ENCODE measurements at places on chromosomes 3 and 15.

DNA sequence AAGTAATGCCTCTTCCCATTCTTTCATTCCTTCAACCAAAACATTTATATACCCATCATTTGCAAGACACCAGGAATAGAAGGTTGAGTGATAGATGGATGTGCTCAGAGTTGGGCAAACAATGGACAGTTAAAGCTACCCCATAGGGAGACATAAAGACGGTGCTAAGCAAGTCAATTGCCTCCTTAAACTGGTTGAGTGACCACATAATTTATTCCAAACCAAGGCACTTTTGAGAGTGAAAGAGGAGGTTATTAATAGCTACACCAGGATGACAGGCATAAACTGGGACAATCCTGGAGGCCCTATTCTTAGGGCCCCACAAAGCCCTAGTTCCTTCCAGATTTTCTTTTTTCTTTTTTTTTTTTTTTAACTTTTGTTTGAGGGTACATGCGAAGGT, 21.4 kb upstream of the DYNC1LI1 start:
- no peak for DNase-seq

GRCh38 chr3:129934234-129935123, 40.0 kb upstream of the TRH start:
- peak; percentile 3 for DNase-seq

- no peak for DNase-seq
Observed at GRCh38 chr3:170608475-170608874, 22.6 kb upstream of the SLC7A14 start.

DNA sequence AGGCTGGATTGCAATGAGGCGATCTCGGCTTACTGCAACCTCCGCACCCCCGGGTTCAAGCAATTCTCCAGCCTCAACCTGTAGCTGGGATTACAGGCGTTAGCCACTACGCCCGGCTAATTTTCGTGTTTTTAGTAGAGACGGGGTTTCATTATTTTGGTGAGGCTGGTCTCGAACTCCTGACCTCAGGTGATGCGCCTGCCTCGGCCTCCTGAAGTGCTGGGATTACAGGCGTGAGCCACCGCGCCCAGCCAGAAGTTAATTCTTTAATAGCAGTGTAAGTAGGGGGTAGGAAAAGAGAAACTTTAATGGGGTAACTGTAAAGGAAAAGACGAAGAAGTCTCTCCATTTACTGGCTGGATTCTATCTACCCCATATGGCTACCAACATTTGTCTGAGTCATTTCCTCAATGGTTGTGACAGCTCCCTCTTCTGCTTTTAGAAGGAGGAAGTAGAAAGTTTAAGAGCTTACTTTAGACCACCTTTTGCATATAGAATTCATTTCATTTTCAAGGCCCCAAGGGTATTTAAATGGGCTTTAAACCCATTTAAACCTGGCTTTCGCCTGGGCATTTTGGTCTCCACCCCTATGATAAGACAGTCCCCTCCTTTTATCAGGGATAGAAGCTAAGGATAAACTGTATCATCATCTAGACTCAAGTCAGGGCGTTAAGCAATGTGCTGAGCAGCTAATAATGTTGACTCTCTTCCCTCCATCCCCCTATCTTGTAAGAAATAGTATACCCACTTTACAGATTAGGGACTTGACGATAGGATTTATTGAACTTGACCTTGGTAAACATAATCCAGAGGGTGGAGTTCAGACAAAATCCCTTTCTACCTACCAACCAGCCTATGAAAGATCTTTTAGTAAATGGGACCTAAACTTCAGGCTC, 1.1 kb upstream of the CDV3 start:
- DNase-seq, result no peak

DNA sequence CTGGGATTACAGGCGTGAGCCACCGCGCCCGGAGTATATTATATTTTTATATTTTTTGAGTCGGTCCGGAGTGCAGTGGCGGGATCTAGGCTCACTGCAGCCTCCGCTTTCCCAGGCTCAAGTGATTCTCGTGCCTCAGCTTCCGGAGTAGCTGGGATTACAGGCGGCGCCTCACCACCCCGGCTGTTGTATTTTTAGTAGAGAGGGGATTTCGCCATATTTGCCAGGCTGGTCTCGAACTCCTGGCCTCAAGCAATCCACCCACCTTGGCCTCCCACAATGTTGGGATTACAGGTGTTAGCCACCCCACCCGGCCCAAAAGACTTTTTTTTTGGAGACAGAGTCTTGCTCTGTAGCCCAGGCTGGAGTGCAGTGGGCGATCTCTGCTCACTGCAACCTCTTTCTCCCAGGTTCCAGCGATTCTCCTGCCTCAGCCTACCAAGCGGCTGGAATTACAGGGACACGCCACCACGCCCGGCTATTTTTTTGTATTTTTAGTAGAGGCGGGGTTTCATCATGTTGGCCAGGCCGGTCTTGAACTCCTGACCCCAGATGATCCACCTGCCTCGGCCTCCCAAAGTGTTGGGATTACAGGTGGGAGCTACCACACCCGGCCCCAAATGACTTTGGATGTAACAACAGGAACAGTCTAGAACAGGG, 1.0 kb downstream of the ZNF589 start:
- DNase-seq, result no peak

GRCh38 chr3:185084402-185084801, 68.5 kb downstream of the C3orf70 start:
- DNase-seq, result no peak

DNA sequence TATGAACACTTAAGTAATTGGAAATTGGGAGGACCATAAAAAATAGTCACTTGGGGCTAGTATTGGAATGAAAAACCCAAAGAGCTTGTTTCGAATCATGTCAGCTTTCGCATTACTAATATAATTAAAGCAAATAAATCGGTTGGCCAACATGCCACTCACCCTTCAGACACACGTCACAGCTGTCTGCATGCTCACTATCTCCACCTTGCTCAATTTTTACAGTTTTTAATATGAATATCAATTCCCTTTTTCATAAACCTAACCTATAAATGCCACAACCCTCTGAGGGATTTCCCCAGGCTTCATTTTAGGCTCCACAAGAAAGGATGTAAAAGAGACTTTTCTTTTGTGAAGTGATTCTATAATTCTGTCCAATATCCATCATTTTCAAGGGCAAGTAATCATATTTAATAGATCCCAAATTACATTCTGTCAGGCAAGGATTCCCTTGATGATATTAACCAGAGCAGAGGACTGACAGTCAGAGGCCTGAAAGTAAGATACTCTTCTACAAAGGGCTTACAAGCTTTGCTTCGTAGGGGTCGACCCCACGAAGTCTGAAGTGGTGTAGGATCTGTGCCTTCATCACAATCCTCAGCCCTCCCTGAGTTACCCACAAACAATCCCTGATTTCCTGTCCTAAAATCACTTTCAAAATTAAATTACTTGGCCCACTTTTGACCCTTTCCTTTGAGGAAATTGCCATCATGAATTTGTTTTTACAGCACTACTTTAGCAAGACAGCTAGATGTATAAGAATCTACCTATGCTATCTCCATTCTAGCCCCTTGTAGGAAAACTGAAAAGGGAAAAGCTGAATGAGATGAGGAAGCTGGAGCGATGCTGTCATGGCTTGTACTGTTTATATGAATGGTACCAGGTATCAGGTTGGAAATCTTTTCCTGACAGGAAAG, 44.5 kb downstream of the NANOGP8 start:
- DNase-seq, result no peak

- no peak for DNase-seq
Observed at GRCh38 chr3:32886296-32886695, 65.1 kb upstream of the CCR4 start.

DNA sequence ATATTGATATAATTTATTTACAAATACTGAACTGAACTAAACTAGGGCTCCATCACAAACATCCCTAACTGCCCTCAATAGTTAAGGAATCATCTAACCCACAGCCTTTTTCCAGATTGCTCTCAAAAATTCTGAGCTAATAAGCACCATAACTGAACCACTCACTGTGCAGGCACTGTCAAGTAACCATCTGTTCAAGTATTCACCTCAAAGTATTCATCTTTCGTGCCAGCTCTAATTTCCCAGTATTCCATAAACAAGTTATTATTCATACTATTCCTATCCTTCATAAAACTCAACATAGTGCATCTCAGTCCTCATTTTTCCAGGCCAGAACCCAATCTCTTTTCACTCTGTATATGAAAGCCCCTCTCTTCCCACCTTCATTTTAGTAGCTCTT, 41.1 kb downstream of the THBS1 start:
- no peak for DNase-seq

DNA sequence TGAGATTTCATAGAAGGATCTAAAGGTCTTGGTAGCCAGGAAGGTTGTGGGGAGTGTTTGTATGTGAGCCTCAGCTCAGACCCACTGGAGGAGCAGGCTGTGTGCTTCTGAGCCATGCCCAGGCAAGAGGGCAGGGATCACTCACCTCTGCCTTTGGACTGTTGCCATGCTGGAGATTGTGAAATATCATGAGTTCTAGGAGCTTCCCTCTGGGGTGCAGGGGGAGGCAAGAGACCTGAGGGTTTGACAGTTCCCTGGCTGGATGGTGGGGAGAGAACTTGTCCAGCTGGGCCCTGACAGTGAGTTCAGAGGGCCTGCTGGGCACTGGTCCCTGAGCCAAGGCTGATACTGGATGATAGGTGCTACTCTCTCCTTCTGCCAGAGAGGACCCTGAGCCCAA, 6.0 kb downstream of the SLC6A1 start:
- DNase-seq, result no peak

DNA sequence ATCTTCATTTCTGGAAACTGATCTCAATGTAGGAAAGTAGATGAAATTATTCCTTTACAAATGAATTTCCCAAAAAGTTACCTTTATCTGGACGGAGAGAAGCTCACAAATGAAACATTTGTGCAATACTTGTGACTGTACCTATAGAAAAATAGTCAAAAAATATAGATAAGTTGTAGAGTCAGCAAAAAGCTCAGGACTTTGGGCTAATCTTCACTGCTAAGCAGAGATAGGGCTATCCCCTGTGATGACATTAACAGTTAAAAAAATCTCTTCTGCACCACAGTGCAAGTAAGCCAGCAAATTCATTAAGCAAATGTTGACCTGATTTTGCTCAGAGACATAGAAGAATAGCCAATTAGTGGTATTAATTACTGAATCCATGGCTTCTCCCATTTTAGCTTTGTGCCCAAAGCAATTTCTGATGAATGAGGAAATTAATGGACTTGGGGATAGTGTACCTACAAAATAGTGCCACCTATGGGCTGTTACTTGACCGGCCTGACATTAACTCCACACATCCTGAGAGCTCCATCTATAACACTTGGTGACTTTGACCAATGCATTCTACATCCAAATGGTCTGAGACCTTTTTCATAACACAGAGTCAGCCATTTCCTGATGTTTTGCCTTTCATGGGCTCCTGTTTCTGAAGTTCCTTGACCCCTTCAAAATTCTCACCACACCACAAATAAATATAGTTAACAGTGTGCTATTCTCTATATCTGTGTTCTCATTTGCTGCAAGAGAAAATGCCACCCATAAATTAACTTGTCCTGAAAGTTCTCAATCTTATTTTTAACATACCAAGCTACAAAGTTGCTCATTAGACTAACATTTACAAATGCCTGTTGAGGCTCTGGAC, 105.0 kb downstream of the SSR3 start:
- DNase-seq, result no peak

- DNase-seq, result no peak
Observed at GRCh38 chr3:177498037-177498857, 301.0 kb upstream of the TBL1XR1 start.

DNA sequence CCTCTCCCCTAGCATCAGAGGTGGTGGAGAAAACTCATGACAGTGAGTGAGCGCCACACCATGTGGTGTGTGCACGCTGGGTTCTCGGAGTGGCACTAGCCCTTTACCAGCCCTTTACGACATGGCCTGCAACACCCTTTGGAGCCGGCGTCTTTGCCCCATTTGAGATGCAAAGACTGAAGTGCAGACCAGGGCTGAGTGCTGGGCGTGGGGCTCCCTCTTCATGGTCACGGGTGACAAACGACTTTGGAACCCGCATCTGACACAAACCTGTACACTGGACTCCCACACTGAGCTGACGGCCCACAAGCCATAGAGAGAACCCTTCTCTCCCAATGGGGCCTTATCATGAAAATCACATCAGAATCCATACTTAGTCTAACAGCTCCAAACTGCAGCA, 76.8 kb upstream of the ALDH1L1 start:
- no peak for DNase-seq

- no peak for DNase-seq
Observed at GRCh38 chr15:77039848-77040247, 31.1 kb downstream of the TSPAN3 start.

- DNase-seq, result no peak
Observed at GRCh38 chr15:28079313-28079969, 19.7 kb downstream of the OCA2 start.

DNA sequence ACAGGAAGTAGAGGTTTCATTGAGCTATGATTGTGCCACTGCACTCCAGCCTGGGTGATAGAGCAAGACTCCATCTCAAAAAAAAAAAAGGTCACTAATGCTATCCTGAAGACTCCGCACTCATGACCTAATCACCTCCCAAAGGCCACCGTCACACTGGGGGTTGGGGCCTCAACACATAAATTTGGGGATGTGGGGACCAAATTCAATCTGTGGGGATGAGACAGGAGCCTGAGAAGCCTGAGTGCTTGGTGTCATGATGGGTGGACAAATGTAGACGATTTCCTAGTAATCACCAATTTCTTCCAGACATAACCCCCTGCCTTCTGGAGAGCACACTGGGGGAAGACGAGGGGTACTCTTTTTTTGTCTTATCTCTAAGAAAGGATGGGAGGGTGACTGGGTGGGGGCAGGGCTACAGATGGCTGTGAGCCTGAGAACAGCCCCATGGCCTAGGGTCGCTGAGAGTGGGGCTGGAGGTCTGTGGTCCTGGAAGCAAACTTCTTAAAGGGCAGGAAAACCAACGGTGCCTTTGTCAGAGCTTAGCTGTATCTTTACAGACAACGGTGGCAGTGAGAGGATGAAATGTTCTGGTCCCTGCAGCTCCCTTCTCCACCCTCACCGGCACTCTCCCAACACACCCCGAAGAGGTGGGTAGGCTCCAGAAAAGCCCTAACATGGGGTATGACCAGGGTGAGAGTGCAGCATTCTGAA, 16.6 kb upstream of the KLF13 start:
- DNase-seq, result no peak

DNA sequence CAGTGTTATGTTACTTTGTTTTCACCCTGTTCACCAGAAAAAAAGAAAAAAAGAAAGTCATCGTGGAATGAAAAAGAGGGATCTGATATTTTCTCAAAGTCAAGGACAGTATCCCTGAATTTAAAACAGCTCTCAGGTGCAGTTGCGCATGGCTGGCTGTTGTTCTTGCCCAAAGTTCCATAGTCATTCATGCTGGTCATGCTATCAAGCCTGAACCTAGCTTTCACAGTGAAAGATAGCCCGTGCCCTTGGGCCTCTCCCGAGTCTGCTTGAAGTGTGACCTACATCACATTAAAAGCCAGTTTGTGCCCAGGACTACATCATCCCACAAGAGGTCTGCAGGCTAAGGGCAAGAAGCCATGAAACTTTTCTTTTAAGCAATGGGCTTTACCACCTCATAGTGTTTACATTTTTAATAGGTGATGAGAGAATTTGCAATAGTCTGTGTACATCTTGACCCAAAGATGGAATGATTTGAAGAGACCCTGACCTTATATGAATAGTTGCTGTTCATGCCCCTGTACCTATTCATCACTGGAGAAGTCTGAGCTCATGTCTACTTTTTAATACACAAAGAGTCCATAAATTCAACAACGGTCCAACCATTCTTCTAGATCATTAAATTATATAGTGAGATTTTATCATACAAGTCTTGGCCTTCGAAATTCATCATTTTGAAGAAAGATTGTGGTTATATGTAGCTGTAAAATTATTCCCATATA, 522.5 kb upstream of the MCTP2 start:
- DNase-seq, result no peak

GRCh38 chr3:134423153-134423552, 48.9 kb upstream of the AMOTL2 start:
- no peak for DNase-seq

Data from activated effector memory CD4-positive, alpha-beta T cell treated with Interleukin-2 at 50 U/mL for 16 hours (primary cell).